ENCODE measurements at places on chromosomes 1 and 21.

- DNase-seq = no peak
Measured at GRCh38 chr1:53107570-53108322, 34.7 kb downstream of the SLC1A7 start.

GRCh38 chr1:183328371-183328770 lies 89.8 kb downstream of the NMNAT2 start:
- DNase-seq = no peak

- DNase-seq = no peak
Measured at GRCh38 chr1:247465796-247466195, 7.9 kb upstream of the OR2B11 start.

DNA sequence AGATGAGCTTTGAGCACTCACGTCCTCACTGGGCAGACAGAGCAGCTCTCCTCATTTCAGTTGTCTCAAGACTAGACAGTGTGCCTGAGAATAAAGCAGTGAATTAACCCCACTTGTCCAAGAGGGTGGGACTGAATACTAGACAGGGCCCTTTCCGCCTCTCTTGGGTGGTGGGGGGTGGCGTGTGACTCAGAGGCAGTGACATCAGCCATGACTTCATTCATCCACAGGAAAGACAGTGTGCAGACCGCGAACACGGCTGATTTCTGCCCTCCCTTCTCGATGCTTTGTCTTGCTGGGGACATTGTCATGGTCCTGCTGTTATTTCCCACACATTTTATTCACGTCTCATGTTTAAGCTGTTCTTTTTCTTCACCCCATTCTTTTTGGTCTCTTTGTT lies 64.9 kb downstream of the FGGY start:
- DNase-seq = no peak

DNA sequence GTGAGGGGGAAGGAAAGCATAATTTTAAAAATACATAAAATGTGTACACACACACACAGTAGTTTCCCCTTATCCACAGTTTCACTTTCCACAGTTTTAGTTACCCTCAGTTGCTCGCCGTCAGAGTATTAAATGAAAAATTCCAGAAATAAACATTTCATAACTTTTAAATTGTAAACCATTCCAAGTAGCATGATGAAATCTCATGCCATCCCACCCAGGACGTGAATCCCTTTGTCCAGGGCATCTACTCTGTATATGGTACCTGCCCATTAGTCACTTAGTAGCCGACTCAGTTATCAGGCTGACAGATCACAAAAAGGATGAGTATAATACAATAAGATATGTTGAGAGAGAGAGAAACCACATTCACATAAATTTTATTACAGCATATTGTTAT lies 36.2 kb downstream of the EPS15 start:
- no peak for DNase-seq

- DNase-seq = no peak
Measured at GRCh38 chr1:26161415-26162219, 2.7 kb downstream of the FAM110D start.

DNA sequence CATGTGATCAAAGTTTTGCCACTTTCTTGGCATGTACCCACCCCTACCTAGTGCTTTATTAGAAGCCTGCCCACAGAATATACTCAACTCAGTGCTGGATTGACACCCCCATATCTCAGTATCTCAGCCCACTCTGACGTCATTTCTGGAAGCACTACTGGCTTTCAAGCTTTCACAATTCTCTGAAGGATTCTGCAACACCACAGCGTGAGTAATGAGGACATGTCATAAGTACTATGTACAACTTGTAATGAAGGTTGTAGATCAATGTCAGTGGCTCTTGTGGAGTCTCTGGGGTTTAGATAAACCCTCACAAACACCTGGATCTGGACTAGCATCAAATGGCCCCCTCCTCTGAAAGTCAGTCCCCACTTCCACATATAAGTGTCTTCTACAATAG lies 57.2 kb downstream of the TNFSF4 start:
- DNase-seq = no peak

- DNase-seq = no peak
Measured at GRCh38 chr1:25485536-25486411, 55.1 kb downstream of the MACO1 start.

DNA sequence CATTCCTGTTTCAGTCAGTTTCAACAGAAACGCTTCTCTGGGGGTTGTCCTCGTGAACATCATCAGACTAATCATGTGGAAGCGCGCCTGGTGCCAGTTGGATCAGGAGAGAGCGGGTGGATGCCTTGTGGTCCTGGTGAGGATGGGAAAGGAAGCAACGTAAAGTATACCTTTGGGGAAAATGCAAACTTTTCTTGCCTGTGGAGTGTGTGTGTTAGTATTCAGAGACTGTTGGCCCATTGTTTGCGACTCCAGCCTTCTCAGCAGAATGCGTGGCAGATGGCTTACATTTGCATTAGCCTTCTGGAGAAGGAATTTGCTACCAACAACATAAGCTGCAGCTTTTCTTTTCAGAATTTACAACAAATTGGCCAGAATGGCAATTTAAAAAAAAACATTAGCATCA lies 173.9 kb downstream of the RWDD3 start:
- no peak for DNase-seq

DNA sequence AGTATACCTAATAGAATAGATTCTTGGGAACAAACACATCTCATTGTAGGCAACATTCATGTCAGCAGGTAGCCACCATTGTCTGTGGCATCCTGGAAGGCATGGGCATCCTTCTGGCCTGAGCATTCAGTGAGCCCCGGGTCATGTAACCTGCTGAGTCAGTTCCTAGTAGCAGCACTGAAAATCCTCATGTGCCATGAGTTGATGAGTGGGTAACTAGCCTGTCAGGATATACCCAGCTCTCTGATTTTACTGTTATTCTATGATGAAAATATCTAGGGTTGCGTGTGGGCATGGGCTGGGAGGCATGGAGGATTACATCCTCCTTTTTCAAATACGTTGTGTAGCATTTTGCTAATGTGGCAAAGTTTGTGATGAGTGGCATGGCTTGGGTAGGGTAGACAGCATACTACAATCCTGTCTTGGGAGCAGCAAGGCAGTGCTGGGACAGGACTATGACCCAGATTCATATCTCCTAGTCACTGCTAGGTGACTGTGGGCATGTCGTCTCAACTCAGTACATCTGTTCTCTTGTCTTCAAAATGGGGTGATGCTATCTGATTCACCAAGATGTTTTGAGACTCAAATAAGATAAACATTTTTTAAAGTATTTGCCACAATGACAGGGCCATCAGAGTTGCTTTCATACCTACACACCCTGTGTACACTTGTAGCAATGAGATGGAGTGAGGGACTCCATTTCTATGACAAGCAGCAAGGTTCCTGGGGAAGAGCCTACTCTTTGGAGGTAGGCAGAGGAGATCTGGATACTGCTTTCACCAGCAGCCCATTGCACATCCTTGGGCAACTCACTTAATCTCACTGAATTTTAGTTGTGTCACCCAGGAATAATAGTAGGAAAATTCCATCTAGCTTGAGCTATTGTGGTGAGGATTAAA lies 62.5 kb downstream of the CD58 start:
- DNase-seq = no peak

DNA sequence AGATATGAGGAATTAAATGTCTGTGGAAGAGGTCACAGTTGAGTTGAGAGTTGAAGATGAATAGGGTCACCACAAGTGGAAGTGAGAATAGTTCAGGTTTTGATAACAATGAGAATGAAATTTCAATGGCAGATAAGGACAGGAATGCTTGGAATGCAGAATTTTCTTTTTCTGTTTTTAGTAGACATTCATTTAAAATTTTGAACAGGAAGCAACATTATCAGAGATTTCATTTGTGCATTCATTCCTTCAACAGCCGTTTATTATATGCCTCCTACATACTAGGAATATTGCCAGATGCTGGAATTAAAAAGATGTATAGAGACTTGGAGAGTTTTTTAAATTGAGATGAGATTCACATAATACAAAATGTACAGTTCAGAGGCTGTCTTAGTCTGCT lies 126.8 kb downstream of the ITSN1 start:
- no peak for DNase-seq

- DNase-seq = no peak
Measured at GRCh38 chr1:228072658-228073043, 9.9 kb upstream of the ARF1 start.

GRCh38 chr1:202034683-202035462 lies 24.5 kb downstream of the ELF3 start:
- no peak for DNase-seq

DNA sequence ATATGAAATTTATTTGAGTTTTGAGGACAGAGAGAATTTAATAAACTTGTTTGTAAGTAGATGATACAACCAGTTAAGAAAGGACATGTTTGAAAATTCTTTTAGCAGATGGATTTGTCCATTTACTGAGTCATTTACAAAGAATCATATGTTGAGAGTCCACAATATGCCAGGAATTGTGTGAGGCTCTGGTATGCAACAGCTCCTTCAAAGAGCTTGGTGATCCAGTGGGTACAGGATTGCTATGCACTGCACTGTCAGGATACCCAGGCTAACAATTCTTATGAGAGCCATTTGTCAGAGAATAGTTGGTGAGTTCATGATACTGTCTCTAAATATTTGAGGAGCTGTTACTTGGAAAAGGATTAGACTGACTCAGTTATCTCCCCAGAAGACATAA lies 11.0 kb downstream of the DNM3 start:
- no peak for DNase-seq

GRCh38 chr1:65792669-65793358 lies at the start of gene PDE4B:
Gene PDE4B (plus strand): TSS chr1:65792895.
- no peak for DNase-seq

- DNase-seq = no peak
Measured at GRCh38 chr1:224492632-224493031, 58.0 kb upstream of the WDR26 start.

- DNase-seq = peak; percentile 56
Measured at GRCh38 chr1:36323636-36324352, at the start of gene EVA1B. Gene EVA1B (minus strand): TSS chr1:36323645. CDS start chr1:36323037, 608 bp downstream.

- DNase-seq = no peak
Measured at GRCh38 chr1:7554385-7555235, 216.5 kb upstream of the VAMP3 start.

DNA sequence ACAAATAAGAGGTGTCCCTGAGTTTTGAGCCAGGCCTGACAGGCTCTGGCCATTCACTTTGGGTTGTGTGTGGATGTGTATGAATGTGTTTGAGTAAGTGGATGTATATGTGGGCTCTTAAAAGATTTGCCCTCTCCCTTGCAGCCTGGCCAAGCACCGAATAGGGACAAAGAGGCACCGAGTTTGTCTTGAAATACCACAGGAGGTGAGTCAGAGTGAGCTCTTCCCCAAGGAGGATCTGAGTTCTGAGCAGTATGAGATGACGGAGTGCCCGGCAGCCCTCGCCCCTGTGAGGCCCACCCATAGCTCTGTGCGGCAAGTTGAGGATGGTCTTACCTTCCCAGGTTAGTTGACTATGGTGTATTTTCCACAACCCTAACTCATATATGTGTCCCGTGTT lies 19.0 kb downstream of the KDM4A start:
- no peak for DNase-seq

DNA sequence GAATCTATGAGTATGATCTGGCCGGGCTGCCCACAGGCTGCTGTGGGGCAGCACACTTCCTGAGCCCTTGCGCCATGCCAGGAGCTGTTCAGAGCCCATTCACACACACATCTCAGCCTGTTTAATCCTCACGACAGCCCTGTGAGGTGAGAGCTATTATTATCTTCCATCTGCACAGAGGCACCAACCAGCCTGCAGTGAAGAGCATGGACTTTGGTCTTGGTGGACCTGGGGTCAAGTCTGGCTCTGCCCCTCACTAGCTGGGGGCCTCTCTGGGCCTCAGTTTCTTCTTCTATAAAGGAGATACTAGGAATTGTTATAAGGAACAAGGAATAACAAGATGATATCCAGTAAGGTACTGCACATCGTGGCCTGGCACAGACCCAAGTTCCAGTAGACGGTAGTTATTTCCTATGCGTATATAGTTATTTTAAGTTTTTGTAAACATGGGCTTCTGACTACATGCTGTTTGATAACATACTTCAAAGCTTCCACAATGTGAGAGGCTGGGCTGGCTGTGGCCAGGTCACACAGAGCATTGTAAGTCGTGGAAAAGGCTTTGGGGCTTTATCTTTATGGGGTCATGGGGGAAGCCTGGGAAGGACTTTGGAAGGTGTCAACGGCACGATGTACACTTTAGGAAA lies 3.4 kb upstream of the PADI2 start:
- no peak for DNase-seq

DNA sequence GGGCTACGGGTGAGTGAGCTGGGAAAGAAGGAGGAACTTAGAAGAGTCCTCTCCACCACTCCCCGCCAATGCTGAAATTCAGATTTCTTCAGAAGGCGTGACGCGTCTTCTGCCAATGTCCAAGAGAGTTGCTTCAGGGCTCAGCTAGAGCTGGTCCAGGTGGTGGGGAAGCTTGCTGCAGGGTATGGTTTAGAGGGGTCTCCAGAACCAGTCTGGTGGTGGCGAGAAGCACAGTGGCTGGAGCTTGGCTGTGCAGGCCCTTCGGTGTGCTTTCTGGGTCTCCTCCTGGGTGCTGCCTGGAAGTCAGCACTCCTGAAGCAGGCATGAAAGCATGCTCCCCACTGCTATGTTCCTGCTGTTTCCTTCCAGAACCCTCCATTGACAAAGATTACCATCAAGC lies 387.2 kb downstream of the PTPRU start:
- no peak for DNase-seq

DNA sequence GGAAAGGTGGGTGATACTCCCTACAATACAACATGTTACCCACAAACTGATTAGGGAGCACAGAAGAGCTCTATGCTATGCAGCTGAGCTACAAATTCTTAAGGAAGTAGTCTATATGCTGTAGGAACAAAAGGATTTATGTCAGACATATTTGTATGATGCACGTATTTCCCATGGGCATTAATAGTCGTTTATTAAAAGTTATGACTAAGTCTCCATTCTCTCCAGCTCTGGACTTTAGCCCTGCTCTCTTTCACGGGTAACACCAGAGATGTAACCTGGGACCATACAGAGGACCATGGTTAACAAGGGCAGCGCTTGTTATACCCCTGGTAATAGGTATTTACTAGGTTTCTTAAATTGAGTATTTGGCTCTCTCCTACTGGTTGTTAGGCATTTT lies 168.2 kb upstream of the C1orf105 start:
- DNase-seq = no peak

DNA sequence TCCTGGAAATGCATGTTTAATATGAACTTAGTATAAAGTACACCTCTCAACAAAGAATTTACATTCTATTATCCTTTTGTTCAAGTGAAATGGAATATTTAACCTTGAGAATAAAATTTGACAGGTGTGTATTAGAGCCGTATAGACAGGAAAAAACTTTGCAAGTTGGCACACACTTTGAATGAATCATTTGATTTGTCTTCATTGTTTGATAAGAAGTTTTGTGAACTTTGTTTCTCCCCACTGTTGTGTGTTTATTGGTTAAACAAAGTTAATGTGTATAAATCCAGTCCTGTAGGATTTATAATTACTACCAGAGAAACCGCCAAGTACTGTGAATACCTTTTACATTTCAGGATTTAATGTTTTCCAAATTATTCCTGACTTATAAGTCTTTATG lies 2.0 kb downstream of the SYDE2 start:
- DNase-seq = no peak

GRCh38 chr1:10082785-10083479 lies 50.2 kb downstream of the UBE4B start:
- DNase-seq = no peak
